ENCODE measurements at places on chromosomes 4 and X. TPM values are rescaled to one million over a fixed set of nuclear protein-coding genes. Genes with fewer than 3 reads are reported as not detected.

The SNCA gene
- total RNA-seq: 86.4 TPM

DNA sequence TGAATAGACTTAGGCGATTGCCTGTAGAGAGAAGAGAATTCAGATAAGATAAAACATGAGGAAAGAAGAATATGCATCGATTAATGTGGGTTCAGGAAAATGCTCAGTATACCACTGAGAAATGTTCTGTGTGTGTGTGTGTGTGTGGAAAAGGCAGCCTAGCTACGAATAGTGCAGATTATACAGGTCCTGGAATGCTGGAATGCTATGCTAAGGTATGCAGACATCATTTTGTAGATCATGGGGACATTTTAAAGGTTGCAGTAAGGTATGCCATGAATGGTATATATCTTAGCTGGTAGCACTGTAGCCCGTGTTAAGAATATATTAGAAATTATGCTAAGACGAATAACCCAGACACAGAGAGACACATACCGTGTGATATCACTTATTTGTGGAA is 267.9 kb downstream of the TLL1 start:
- no peak for DNase-seq

The GYPA gene
- 30.1 TPM for total RNA-seq

DNA sequence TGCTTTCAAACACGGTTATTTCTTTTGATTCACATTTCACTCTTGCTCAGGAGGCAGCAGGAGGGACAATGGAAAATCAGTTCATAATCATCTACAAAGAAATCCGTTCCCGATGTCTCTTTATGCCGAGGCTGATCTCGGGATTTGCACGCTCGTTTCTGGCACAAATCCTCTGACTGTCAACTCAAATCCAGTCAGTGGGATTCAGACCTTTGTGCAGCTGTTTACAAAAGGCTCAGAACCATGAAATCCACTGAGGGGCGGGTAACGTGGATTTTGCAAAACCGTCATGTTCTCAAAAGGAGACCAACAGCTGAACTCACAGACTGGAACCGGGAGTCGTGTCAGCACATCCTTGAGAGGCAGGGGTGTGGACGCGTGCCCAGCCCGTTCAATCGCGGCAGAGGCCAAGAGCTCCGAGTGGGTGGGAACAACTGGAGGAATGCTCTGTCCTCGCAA is 46.4 kb downstream of the ACOX3 start:
- peak; percentile 84 for DNase-seq

The TIMP1 gene
- 109 TPM for total RNA-seq

DNA sequence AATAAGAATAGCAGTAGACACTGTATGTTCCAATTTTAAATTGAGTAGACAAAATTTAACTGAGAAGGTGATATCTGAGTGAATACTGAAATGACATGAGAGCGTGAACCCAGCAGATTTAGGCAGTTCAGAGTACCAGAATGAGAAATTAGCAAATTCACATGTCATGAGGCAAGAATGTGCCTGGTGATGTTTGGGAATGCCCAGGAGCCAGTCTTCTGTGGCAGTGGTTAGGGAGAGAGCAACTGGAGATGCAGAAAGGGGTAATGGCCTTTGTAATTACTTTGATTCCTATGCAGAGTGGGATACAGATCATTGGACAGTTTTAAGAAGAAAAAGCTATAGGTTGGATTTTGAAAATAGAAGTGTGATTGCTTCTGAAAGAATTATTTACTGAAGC is 621.9 kb downstream of the TECRL start:
- no peak for DNase-seq

DNA sequence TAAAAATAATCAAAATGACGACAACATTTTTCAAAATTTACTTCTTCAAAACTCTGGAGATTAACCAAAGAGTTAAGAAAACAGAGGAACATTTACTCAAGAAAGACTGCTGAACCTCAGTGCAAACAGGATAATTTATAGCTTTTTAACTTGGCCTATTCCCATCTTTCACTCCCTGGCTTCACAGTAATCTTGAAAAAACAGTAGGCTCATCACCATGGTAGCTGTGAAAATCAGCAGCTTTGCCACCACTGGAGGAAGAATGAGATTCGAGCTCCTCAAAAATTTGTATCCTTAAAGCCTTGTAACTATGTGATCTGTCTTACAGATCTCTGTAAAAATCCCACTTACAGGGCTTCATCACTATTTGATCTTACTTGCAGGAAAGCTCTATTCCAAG is 447.7 kb upstream of the CTSO start:
- no peak for DNase-seq

DNA sequence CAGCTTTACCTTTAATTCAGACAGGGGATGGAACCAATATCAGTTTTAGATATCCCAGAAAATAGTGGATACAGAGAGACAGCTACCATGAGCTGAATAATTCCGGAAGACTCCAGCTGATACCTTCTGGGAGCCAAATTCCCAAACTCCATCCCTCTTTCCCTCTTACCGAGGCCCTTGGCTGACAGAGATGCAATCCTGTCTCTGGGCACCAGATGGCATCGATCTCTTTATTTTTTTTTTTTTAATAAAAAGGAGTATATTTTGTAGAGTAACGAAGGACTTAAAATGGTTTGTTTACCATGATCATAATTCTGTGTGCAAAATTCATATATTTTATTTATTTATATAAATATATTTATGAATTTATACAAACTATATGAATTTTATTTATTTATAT is 31.0 kb downstream of the RAB40A start:
- DNase-seq: no peak

GRCh38 chr4:71243091-71243833 is 95.6 kb upstream of the SLC4A4 start:
- no peak for DNase-seq

DNA sequence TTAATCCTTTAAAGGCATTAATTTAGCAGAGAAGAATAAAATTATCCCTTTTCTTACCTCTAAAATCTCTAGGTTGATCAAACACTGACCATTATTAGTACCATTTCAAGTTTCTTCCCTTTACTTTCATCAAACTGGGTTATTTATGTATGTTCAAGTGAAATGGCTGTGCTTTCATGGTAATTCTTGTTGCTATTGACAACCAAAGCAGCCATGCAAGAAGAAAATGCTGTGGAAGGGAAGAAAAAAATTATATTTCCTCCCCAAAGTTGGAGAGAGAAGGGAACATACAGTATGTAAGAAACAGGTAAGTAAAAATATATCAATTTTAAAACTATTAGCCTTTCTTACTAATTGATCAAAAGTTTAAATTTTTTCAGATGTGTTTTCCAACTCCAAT is 16.2 kb downstream of the NPNT start:
- DNase-seq: no peak

DNA sequence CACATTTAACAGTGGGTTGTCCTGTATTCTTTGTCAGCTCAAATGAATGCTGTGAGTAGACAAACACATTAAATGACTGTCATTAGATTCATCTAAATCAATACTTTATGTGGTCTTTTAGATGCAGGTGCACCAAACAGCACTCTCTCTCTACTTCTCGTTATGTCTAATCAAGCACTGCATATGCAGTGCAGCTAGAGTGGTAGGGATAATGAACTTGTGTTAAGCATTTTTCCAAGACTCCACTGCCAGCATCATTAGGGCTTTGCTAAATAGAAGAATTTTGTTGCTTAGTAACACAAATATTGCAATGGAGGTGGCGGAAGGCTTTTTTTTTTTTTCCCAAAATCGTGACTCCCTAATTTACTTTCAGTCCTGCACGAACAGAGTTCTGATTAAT is 447.0 kb upstream of the GALNT7 start:
- DNase-seq: no peak

The MUC7 gene
- 10.8 TPM for total RNA-seq

- no peak for DNase-seq
Observed at GRCh38 chrX:46929439-46930261, 17.4 kb downstream of the JADE3 start.

- no peak for DNase-seq
Observed at GRCh38 chr4:76923619-76924357, 25.8 kb upstream of the SEPTIN11 start.

- no peak for DNase-seq
Observed at GRCh38 chrX:109312757-109313156, 169.1 kb downstream of the GUCY2F start.

DNA sequence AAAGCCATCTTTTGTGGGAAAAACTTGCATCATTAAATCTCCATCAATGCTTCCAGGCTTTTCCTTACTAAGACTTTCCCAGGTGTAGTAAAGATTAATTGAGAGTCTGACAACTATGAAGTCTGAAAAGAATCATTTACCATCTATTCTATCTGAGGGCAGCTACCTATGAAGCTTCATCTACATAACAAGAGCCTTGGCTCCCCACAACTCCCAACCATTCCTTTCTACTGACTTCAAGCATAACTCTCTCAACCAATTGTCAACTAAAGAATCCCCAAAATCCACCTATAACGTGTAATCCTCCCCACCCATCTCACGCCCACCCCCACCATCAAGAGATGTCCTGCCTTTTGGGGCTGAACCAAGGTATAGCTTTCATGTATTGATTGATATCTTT is 101.5 kb upstream of the GABRA2 start:
- no peak for DNase-seq

- DNase-seq: no peak
Observed at GRCh38 chr4:76535603-76536372, 100.8 kb downstream of the SHROOM3 start.

GRCh38 chrX:146090732-146091131 is 273.1 kb downstream of the SLITRK2 start:
- DNase-seq: no peak

The RIBC1 gene
- not detected for total RNA-seq

- DNase-seq: peak; percentile 36
Observed at GRCh38 chr4:111283066-111283677, 660.3 kb upstream of the PITX2 start.

The ATP11C gene
- total RNA-seq: 27.4 TPM

The CXCL11 gene
- total RNA-seq: 0.96 TPM

DNA sequence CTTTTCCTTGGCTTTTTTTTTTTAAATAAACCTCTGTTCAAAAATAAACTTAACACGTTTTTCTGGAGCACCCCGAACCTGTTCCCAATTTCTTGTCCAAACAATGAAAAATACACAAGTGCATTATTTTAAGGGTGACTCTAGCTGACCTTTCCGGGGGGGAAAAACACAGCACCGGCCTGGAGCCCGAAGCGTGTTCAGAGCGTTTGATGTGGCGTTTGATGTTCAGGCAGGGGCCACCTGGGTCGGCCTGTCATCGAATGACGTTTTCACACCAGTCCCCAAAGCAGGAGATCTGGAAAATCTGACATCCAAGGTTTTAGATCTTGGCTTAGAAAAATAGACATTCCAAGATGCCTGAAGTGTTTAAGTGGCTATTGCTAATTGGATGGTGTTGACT is 282.1 kb downstream of the SHOX start:
- no peak for DNase-seq

GRCh38 chrX:119467433-119467832 is 811 bp upstream of the SLC25A5 start:
- DNase-seq: no peak

DNA sequence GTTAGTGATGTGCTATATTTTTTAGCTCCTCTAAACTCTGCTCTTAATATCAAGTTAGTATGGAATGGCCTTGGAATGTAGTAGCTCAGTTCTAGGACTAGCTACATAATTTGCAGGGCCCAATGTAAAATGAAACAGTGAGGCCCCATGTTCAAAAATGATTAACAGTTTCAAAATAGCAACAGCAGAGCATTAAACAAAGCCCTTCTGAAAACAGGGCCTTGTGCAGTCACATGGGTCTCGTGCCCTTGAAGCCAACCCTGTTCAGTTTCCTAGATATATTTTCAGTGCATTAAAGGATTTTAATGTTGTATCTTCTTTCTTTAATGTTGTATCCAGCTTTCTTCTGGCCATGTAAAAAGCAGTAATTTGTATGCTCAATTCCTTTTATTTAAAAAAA is 82.1 kb downstream of the TASL start:
- no peak for DNase-seq

DNA sequence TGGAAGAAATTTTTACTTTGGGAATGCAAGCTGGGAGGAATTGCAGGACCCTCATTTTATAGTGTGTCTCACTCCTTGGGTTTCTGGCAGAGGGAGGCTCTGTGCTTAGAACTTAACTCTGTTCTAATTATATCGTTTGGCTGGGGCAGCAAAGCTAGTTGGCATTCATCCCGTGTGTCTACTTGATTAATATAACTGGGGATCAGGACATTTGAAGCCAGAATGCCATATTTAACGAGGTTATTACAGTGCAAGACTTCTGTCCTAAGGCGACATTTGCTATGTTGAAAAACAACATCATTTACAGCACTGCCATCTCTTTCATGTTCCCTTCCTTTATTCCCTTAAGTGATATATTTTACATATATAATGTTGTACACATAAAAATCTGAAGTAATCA is 179.1 kb upstream of the TBC1D9 start:
- peak; percentile 58 for DNase-seq

The LRIT3 gene
- total RNA-seq: 1.9 TPM

DNA sequence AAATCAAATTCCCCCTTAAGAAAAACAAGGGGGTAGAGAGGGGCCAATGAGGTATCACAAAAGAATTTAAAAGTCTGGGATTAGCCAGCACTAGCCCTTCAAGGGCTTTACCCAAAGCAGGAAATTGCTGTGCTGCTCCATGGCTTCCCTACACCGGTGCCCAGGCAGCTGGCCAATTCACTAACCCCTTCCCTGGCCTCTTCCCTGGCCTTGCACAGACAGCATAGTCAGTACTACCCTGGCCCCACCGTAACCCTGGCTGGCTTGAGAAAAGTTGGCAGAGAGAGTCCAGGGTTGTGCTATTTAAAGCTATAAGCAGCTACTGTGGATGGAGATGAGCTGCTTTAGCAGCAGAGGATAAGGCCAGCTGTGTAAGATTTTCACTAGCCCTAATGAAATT is 43.1 kb downstream of the ADAMTS3 start:
- peak; percentile 89 for DNase-seq

The PPP4R3C gene
- 0.24 TPM for total RNA-seq

DNA sequence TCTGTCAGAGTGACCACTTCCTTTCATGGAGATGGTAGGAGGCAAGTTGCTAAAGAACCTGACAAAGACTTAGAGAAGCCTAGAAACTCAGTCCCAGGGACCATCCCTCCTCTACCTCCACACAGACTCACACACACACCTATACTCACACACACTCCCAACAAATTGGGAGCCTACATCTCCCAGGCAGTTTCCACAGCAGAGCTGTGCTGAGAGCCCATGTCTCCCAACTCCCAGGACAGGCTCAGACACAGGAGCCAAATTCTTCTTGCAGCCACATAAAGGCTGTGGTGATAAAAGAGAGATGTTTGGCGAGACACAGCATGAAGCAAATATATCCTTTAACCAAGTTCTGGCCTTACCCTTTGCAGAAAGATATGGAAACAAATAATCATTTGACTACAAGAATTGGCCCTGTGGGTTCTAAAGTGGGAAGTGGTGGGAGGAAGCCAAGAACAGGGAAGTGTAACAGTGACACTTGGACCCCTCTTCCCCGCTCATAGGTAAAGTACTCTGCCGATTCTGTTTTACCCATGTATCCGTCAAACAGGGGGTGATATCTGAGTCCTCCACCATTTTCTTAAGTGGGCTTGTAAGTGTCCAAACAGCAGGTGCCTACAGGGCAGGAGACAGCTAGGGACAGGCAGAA is 11.0 kb upstream of the IDS start:
- DNase-seq: no peak

DNA sequence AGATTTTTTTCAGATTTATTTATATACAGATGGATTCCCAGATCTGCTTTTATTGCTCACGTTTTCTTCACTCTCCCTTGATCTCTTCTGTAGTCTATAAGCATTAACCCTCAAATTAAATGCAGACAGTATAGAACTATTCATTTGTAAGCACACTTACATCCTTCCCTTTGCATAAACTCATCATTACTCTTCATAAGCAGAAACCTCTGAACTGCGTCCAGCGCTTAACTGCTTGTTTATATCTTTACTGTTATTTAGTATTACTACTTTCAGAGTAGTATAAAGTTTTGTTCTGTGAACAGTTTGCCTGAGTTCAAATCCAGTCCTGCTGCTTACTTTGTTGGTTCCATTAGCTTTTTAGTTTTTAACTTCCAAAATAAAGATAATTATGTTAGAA is 132.9 kb downstream of the STIM2 start:
- DNase-seq: no peak
